ENCODE measurements at places on chromosomes 7 and 10. TPM values are rescaled to one million over a fixed set of nuclear protein-coding genes. Genes with fewer than 3 reads are reported as not detected.

ARHGEF35 gene
- polyA plus RNA-seq, result 0.95 TPM

MMD2 gene
- polyA plus RNA-seq, result not detected

TMEM270 gene
- polyA plus RNA-seq, result not detected

TPK1 gene
- 3.2 TPM for polyA plus RNA-seq

PRTFDC1 gene
- 3.3 TPM for polyA plus RNA-seq

KRIT1 gene
- polyA plus RNA-seq, result 13.0 TPM

RAB19 gene
- polyA plus RNA-seq, result not detected

TLL2 gene
- 4.6 TPM for polyA plus RNA-seq

AGBL3 gene
- polyA plus RNA-seq, result 0.83 TPM

GRCh38 chr7:16528520-16528919 is 1.9 kb downstream of the LRRC72 start:
- DNase-seq, result no peak

- DNase-seq, result no peak
Measured at GRCh38 chr7:1425292-1426136, 33.8 kb downstream of the MICALL2 start.

DNA sequence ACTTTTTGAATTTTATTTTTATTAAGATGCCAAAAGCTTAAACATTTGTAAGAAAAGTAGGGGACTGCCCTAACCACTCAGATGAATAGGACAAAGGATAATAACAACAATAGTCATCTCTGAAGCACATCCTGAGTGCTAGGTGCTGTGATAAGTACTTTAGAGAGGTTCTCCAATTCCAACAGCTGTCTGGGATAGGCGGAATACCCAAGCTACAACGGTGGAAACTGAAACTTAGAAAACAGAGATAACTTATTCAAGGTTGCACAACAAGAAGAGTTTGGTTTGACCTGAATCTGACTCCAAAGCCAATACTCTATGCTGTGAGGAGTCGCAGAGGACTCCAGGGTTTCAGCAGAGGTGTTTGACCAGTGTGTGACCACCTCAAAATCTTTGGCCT is 2.0 kb downstream of the RTKN2 start:
- no peak for DNase-seq

GRCh38 chr7:73828107-73828803 is 2.5 kb upstream of the CLDN4 start:
- DNase-seq, result peak; percentile 10

- DNase-seq, result no peak
Measured at GRCh38 chr10:1605999-1606940, 131.1 kb downstream of the ADARB2 start.

DNA sequence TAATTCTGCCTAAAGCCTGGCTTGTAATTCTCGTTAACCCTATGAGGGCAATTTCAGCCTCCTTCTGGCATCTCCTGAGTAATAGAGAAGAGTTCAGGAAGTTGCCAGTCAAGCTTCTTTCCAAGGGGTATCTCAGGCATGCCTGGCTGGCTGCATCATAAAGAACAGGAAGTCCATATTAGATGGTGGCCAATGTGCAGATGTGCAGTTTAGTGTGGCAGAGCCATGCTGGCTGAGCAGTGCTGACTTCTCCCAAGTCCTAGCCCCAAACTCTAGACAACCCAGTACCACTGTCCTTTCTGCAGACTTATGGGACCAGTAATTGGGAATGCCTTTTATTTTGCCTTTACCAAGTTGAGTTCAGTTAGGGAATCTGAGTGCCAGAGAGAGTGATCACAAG is 517.9 kb downstream of the GALNT17 start:
- DNase-seq, result no peak

GRCh38 chr10:31683682-31684081 is 244.9 kb downstream of the ARHGAP12 start:
- no peak for DNase-seq

DNA sequence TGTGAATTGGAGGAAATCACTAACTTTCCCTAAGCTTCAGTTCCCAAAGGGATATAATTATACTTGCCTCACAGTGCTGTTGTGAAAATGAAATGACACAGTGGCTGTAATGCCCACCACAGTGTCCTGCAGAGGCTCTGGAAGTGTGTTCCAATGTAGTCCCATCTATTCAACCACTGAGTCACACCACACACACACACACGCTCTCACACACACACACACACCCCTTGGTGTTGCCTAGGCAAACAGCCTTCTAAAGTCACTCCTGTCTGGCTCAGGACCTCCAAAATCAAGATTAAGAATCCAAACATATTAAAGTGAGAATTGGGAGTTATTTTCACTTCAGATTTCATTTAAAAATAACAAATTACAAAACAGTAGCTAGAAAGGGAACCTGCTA is 73.3 kb downstream of the NRCAM start:
- no peak for DNase-seq

- DNase-seq, result no peak
Measured at GRCh38 chr10:97274828-97275227, 17.6 kb downstream of the ARHGAP19 start.

Measured in heart left ventricle (tissue), 16 donors.